ENCODE measurements at places on chromosomes 5 and 9.

DNA sequence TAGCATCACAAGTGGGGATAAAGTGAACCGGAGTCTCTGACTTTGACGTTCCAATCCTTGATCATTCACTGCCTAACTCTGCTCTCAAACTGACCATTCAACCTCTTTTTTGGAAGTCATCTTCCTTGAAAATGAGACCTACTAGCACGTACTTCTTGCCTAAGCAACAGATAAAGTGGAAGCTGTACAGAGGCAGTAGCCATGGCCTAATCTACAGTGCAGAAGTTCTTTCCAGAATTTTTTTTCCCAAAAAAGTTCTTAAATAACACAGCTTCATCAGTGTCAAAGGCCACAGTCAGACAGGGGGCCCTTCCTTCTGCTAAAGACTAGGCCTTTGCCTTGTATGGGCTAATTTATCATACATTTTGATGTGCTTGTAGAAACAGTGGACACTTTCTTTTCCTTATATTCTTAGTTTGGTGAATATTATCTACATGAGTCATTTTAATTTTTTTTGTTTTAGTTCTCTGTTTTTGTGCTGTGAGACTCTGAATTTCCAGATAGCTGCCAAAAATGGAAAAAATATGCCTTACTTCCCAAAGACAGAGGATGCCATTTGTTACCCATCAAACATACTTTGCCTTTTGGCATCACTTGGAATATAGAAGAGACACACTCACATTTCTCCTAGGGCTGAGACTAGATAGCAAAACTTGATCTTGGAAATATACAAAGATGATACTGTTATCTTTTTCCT is 96.3 kb upstream of the VCAN start:
- DNase-seq, result no peak

- DNase-seq, result no peak
These were observed 3.6 kb upstream of the TMEM38B start for GRCh38 chr9:105690742-105691141.

DNA sequence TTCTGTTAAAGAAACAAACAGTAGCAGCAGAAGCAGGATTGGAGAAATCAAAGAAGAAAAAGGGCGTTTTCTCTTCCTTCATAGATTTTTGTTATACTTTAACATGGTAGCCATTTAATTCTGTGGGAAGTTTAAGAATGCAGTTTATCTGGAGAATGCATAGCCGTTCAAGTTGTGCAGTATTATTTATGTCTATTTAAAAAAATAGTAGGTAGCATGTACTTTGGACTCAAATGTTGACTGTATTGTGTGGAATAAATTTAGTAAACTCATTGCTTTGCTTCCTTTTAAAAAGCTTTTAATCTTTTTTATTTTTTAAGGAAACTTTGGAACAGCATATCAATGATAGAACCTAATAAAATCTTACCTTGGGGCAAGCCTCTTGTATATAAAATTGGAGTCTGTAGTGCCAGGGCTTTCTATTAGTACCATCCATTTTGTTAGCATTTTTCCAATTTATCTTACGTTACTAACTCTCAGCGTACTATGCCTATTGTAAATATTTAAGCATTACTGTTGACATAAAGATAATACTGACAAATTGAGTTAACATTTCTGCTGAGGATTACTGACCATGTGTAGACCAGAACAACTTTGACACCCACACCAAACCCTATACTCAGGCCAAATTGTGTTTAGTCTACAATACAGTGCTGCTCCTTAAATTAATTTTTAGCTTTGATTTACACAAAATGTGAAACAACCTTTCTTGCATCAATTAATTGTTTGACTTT is 291.1 kb downstream of the NNT start:
- DNase-seq, result no peak

DNA sequence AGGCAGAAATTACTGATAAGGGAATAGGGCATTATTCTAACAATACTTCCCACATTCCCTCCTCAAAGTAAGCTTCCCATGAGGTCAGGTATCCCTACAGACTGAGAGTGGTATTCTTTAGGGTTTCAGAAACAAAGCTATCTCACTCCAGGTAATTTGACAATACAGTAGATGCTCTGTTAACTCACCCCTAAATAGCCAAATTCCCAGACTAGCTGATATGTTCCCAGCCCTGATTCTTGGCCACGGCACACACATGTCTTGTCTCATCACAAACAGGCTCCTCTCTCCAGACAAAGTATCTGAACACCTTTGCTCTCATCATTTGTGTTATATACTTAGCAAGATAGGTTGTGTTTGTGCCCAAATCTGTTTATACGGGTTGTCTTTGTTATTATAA is 139.9 kb downstream of the ZNF608 start:
- no peak for DNase-seq

DNA sequence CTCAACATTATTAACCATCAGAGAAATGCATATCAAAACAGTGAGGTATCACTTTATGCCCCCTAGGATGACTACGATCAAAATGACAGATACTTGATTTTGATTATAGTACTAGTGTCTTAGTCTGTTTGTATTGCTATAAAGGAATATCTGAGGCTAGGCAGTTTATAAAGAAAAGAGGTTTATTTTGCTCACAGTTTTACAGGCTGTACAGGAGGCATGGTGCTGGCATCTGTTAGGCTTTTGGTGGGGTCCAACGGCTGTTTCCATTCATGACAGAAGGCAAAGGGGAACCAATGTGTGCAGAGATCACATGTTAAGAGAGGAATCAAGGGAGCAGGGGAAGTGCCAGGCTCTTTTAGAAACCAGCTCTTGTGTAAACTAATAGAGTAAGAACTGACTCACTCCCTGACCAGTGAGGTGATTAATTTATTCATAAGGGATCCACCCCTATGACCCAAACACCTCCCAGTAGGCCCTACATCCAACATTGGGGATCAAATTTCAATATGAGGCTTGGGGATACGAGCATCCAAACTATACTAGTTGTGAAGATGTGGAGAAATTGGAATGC is 16.0 kb upstream of the AFF4 start:
- DNase-seq, result no peak

DNA sequence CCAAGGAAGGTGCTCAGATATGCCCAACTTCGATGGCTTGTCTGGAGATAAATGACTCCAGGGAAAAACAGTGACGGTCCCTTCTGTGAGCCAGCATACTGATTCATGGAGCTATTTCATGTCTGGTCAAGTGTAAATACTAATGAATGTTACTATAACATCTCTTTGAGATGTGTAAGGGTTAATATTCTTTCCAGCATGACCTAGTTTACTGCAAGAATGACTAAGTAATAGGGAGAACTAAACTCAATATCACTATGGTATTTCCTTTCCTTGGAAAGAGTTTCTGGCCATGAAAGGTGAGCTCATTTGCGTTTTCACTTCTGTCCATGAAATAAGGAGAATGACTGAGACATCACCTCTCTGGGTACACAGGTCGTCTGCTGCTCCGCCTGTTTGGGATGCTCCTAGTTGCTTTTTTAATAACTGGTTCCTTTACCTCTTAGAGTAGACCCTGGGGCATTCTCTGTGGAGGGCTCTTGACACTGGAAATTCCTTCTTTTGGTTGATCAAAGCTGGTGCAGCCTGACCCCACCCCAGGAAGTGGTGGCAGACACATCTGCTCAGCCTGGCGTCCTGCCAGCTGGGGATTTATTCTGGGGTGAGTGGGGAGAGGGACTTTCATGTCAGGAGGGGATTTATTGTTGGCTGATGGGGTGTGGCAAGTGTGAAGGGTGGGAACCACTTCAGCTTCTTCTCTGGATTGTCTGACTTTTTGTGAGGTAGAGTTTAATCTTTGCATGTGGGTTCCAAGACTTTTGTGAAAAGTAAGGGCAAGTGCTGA is 250.0 kb upstream of the MPDZ start:
- DNase-seq, result peak; percentile 44

DNA sequence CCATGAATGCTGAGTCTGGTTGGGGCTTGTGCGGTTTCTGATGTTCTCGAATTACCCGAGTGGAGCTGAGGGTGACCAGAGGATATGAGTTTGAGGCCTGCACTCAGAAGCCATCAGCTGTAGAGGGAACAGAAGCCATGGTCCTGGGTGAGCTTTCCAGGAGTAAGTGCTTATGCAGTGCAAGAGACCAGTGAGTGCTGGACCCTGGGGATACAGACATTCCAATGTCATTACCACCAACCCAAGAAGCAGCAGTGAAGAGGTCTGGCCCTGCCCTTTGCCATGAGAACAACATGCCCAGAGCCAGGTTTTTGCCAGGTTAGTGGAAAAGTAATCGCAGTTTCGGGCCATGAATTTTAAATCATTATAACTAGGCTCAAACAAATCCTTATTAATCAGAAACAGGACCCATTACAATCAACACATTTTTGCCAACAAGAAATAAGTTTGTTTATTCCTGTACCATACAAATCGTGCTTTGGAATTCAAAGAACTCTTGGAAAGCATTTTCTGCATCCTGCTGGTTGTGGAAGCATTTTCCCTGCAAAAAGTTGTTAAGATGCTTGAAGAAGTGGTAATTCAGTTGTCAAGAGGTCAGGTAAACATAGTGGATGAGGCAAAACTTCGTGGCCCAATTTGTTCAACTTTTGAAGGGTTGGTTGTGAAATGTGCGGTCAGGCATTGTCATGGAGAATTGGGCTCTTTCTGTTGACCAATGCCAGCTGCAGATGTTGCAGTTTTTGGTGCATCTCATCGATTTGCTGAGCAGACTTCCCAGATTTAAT is 154.6 kb downstream of the SYK start:
- no peak for DNase-seq

- DNase-seq, result no peak
These were observed 22.2 kb upstream of the EXOC3 start for GRCh38 chr5:420632-421286.

- DNase-seq, result no peak
These were observed 28.8 kb downstream of the PPIC start for GRCh38 chr5:123007754-123008153.

- DNase-seq, result no peak
These were observed 133.6 kb upstream of the CDH6 start for GRCh38 chr5:31059889-31060288.

- no peak for DNase-seq
These were observed 103.2 kb downstream of the WNK2 start for GRCh38 chr9:93287189-93287552.

DNA sequence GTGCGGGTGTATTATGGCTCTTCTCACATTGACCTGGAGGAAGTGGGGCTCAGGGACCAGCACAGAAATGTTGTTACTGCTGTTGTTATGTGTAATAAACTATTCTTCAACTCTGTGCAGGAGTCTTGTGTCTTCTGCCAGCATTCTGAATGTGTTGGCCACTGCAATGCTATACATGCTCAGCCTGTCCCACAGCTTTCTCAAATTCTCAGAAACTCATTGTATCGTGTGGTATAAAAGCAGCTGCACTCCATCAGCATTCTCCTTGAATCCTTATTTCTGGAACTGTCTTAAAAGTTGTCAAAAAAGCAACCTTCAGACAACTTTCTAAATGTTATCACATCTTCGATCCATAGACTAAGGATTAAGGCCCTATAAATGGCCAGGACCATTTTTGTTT is 72.0 kb downstream of the ZNF474 start:
- DNase-seq, result no peak

DNA sequence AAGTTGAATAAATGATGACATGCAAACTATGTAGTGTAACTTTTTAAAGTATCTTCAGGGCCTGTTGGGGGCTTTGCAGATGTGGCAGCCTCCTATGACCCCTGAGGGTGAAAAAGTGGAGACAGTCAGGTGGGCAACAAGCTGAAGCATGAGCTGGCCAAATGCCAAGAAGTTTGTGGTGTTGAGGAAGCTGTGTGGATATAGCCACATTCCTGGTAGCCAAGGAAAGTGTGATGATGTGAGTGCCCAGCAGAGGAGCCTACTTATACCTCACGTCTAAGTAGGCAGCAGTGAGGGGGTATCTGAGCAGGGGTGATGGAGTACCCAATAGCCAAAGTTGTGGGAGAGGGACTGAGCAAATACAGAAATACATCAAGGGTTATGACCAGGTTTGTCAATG is 621.2 kb upstream of the CDH6 start:
- no peak for DNase-seq

- no peak for DNase-seq
These were observed 43.9 kb downstream of the SH3RF2 start for GRCh38 chr5:145980259-145980658.

GRCh38 chr9:98356326-98356725 is 100.9 kb upstream of the TBC1D2 start:
- no peak for DNase-seq

DNA sequence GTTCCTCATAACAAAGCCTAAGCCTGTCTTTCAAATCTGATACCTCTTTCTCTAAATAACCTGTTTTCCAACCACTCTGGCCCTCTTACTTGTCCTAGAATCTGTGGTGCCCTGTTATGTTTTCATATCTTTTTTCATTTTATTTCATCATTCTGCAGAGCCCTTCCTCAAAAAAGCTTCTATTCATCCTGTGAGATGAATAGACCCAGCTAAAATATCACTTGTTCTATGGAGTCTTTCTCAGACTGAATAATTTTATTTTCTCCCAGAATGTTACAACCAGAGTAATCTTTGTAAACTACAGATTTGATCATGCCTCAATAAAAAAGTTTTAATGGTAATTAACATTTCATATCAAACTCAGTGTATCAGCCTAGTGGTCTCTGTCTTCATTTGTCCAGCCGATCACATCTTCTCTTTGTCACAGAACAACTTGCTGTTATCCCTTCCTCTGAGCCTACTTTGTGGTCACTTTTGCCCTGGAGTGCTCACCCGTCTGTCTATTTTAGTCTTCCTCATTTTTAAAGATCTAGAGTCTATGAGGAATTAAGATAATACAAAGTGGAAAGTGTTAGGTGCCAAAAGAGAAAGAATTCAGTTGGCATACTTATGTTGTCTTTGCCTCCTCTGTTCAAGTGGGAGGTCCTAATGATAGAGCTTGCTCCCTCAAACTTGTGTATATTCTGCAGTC is 77.8 kb downstream of the ZCCHC7 start:
- no peak for DNase-seq

DNA sequence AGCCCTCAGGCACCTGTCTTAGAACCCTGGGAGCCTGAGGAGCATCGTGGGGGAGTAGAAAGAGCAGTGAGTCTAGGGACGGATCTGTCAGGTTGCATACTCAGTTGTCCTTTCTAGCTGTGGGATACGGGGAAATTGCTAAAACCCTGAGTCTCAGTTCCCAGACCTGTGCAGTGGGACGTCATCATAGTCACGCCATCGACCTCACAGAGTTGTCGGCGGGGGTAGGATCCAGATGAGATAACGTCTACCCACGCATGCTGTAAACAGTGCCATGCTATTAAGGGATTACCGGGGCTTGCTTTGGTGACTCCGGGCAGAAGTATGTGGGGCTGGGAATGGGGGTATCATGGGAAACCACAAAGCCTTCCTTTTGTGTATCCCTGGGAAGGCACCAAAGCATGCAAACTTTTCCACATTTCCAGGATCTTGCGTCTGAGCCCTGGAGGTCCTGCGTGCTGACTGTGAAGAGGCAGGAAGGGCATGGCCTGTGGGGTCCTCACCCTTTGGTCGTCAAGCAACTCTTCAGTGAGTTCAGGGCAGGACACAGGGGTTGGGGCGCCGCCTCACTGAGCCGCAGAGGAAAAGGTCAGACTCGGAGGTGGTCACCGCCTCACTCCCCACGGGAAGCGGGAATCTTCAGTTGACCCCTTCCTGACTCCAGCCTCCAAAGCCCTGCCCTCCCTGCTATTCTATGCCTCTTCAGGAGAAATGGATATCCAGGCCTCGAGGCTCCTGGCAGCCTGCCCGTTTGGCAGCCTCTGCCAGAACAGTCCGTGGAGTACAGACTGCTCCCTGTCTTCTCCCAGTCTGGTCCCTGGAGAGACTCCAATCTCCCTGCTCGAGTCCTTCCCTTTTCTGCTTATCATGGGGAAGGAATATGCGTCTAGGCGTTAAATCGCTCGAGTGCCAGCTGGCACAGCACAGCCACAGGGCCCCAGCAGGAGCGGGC is 186.8 kb upstream of the KLF9 start:
- no peak for DNase-seq

GRCh38 chr5:143913008-143913752 is 101.2 kb downstream of the HMHB1 start:
- DNase-seq, result no peak

Data from DND-41 (cell line).